Stimulated activated CD4-positive, alpha-beta T cell treated with anti-CD3 and anti-CD28 coated beads, Interleukin-15, amount 100 ng/mL, for 1 hour (primary cell): ENCODE measurements at places on chromosomes 13 and 19.

GRCh38 chr19:51719251-51719988 is 4.4 kb downstream of the HAS1 start:
- no peak for DNase-seq

GRCh38 chr13:90416938-90417337 is 930.5 kb upstream of the MIR17HG start:
- no peak for DNase-seq

- DNase-seq = no peak
Measured at GRCh38 chr19:8113017-8113416, 36.4 kb downstream of the FBN3 start.

DNA sequence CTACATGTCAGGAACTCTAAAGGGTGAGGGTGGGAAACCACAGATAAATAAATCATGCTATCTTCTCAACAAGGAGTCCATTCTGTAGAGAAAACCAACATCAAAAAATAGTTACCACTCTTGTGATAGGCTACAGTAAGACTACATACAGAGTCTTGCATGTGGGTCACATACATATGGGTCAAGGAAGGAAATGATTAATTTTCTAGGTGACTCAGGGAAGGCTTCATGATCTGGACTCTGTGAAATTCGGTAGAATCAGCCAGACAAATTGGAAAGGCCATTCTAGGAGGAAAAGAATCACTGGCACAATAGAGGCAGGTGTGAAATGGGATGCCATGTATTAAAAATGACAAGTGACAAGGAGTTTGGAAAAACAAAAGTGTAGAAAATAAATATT is 638.9 kb downstream of the LIG4 start:
- no peak for DNase-seq

- no peak for DNase-seq
Measured at GRCh38 chr19:12833418-12833737, 1.0 kb downstream of the RTBDN start.

GRCh38 chr13:50386541-50387050 is 371.4 kb downstream of the KCNRG start:
- DNase-seq = no peak

GRCh38 chr13:41502673-41503072 is 45.3 kb downstream of the RGCC start:
- DNase-seq = no peak

GRCh38 chr19:403221-404027 is 5.5 kb downstream of the C2CD4C start:
- no peak for DNase-seq

- DNase-seq = no peak
Measured at GRCh38 chr19:30349131-30349730, 23.0 kb upstream of the ZNF536 start.

DNA sequence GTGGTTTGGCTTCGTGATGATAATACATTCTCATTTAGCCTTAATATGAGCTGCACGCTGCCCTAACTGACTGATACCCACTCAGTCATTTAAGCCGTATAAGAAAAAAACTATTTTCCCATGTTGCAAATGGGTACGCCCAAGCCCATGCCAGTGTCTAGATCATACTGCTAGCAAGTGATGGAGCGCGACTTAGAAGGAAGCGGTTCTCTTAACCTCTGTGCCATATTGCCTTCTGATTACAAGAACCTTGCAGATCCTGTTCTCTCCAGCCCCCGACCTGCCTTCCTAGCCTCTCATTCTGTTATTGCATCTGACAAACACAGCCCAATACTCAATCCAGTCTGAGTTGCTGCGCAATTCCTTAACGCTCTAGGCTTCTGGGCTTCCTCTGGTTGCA is 603 bp downstream of the GPALPP1 start:
- no peak for DNase-seq

- no peak for DNase-seq
Measured at GRCh38 chr13:74084375-74084935, 49.7 kb downstream of the KLF12 start.

DNA sequence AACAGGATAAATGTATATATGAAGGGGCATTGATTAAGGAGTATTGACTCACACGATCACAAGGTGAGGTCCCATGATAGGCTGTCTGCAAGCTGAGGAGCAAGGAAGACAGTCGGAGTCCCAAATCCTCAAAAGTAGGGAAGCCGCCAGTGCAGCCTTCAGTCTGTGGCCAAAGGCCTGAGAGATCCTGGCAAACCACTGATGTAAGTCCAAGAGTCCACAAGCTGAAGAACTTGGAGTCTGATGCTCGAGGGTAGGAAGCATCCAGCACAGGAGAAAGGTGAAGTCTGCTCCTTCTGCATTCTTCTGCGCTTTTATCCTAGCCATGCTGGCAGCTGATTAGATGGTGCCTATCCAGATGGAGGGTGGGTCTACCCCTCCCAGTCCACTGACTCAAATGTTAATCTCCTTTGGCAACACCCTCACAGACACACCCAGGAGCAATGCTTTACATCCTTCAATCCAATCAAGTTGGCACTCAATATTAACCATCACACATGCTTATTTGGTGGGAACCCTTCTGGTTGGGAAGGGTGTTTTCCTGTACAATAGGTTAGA is 55.1 kb downstream of the SLAIN1 start:
- no peak for DNase-seq

DNA sequence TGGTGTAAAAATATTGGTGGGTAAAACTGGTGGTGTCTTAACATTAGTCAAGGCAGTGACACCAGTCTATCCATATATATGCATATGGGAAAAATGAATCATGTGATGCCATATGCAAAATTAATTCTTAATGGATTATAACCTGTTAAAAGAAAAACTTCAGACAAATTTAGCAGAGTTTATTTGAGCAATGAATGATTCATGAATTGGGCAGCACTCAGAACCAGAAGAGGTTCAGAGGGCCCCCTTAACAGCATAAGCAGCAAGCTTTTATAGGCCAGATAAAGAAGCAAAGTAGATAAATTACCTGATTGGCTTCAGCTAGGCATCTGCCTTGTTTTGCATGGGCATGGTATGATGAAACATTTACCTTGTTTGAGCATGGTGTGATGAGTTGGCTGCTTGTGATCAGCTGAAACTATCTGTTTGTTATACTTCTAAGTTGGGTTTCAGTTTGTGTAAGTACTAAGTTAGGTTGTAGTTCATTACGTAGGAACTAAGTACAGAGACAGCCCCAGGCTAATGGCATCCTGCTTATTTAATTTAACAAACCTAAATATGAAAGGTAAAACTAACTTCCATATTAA is 66.6 kb downstream of the DNAJC15 start:
- DNase-seq = no peak

DNA sequence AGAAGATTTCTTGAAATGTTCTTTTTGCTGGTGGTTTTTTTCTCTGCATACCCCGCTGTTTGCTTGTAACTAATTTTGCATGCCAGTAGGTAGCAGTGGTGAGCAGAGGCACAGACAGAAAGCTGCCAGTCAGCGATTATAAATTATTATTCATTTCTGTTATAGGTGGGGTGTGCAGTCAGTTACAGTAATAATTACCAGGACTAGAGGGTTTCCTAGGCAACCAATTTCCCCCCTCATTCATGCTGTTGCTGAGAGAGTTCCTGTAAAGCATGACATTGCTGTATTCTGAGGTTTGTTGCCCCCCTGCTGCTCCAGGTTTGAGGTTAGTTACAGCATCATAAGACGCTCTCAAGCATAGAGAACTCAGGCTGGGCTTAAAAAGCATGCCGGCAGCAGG is 104.5 kb downstream of the URI1 start:
- no peak for DNase-seq

GRCh38 chr13:106986033-106986484 is 418.1 kb upstream of the ARGLU1 start:
- no peak for DNase-seq

DNA sequence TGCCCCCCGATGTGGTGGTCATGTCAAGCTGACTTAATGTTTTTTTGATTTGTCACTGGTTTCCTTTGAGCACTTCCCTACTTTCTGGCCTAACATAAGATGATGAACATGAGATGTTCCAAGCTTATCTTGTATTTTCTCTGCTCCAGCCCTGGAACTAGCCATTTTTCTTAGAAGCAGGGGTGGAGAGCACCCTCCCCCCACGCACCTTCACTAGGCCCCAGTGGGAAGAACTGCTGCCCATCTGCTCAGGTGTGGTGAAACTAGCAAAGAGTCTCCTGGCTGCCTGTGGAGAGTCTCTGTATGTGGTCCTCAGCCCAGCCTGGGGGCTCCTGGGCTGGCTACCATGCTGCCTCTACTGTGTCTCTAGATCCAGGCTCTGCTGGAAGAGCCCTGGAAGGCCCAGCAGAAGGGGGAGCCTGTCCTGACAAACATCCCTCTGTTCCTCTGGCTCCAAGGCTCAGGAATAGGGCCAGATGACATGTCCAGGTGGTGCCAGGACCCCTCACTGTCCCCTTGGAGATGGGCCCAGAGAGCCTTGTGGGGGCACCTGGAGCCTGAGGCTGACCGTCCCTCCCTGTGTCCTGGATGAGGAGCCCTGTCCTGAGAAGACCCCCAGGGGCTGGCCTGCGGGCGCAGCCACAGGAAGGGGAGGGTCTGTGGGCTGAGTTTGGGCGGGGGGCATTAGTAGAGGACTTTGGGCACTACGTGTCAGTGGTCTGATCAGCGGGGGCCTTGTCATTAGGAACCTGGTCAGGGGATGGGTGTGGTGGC is 4.8 kb upstream of the ZNF14 start:
- no peak for DNase-seq

GRCh38 chr13:48184260-48184659 is 48.7 kb upstream of the ITM2B start:
- DNase-seq = no peak

- DNase-seq = no peak
Measured at GRCh38 chr13:21897161-21897560, 226.3 kb downstream of the FGF9 start.

GRCh38 chr19:5686326-5686646 is 3.8 kb upstream of the RPL36 start:
- no peak for DNase-seq
